ENCODE measurements at places on chromosomes 13 and 19. TPM values are rescaled to one million over a fixed set of nuclear protein-coding genes. Genes with fewer than 3 reads are reported as not detected.

- no peaks in the 10 kb centered on the region for H3K36me3 ChIP-seq
- DNase-seq = no peak
- no peak overlapping the region for H3K27ac ChIP-seq
- no peaks in the 10 kb centered on the region for H3K27me3 ChIP-seq
- no peaks in the 10 kb centered on the region for H3K4me1 ChIP-seq
- H3K4me3 ChIP-seq = no peak overlapping the region
Measured at GRCh38 chr13:58704953-58705352, 1073.4 kb downstream of the PCDH17 start.

- no peak for DNase-seq
- H3K4me1 ChIP-seq = no peaks in the 10 kb centered on the region
- no peak overlapping the region for H3K27ac ChIP-seq
- no peaks in the 10 kb centered on the region for H3K36me3 ChIP-seq
- H3K4me3 ChIP-seq = no peak overlapping the region
- peaks cover 76% of the 10 kb centered on the region for H3K27me3 ChIP-seq
Measured at GRCh38 chr19:41563854-41564514, 12.0 kb upstream of the CEACAM21 start.

Gene ADAMTSL5
- total RNA-seq = 31.7 TPM

DNA sequence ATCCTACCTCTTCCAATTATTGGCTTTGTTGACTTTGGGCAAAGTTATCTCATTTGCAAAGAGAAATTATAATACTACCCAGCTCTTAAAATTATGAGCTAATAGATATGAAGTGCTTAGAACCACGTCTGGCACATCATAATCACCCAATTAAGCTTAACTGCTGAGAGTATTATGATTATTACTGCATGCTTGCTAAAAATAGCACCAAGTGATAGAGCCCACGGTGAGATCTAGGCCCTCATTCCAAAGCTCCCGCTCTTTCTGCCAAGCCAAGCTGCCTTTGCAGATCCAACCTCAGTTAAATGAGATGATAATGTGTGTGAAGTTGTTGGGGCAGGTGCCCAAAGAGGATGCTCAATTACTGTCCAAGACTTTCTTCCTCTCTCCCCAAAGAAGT, 6.5 kb upstream of the EDDM13 start:
- H3K4me3 ChIP-seq = no peak overlapping the region
- H3K36me3 ChIP-seq = peaks cover 4% of the 10 kb centered on the region
- DNase-seq = no peak

Gene ZNF69
- total RNA-seq = 8.3 TPM

DNA sequence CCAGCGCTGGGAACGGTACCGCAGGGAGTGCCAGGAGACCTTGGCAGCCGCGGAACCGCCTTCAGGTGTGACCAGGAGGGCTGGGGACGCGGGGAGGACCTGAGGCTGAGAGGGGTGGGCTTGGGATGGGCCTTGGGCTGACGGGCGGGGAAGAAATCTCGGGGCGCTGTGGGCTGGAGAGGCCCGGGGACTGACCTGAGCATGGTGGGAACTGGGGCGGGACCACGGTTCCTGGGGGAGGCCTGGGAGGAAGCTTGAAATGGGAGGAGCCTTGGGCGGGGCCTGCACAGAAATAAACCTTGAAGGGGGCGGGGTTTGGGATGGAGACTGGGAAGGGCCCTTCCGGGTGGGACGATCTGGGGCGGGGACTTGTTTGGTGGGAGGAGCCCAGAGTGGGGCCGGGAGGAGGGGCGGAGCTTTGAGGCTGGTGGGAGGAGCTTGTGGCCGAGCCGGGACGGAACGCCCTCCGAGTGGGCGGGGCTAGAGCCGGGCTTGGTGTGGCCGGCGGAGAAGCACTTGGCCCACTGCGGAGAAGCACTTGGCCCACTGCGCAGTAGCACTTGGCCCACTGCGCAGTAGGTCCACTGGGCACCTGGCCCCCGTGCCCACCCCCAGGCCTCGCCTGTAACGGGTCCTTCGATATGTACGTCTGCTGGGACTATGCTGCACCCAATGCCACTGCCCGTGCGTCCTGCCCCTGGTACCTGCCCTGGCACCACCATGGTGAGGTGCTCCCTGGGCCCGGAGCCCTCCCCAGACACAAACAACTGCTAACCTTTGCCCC, 2.8 kb downstream of the GIPR start:
- peak; percentile 77 for DNase-seq
- H3K4me3 ChIP-seq = no peak overlapping the region
- H3K27me3 ChIP-seq = peaks cover 9% of the 10 kb centered on the region
- no peaks in the 10 kb centered on the region for H3K36me3 ChIP-seq

DNA sequence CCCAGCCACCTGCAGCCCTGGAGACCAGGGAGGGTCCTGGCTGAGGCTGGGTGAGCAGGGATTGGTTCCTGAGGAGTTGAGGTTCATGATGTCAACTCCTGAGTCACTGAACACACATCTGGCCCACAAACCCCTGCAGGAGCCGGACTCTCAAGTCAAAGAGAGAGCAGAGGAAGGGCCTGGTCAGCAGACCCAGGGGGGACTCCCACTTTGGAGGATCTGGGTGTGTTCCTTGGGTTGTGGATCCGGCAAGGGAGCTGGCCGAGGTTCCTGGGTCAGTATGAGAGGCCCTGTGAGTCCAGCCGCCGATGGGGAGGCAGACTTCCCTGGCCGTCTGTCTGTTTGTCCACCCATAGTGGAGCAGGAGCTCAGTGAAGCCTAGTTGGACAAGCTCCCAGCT, 4.0 kb downstream of the SLC7A10 start:
- peaks cover 23% of the 10 kb centered on the region for H3K27me3 ChIP-seq
- peak; percentile 10 for DNase-seq
- H3K4me1 ChIP-seq = no peaks in the 10 kb centered on the region
- H3K27ac ChIP-seq = no peak overlapping the region

Gene ZNF229
- total RNA-seq = 11.7 TPM

DNA sequence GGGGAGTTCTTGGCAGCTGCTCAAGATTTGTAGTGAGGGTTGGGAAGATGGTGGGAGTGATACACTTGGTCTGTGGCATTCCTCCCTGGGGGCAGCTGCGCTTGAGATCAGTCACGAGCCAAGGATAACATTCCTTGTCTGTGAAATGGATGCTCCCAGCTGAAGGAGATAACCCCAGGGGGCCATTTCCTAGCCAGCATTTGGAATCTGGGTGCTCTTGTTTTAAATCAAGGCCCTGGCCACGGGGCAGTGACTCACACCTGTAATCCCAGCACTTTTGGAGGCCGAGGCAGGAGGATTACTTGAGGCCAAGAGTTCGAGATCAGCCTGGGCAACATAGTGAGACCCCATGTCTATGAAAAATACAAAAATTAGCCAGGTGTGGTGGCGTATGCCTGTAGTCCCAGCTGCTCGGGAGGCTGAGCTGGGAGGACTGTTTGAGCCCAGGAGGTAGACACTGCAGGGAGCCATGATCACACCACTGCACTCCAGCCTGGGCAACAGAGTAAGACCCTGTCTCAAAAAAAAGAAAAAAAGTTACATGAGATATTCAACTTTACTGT, 4.6 kb downstream of the PKN1 start:
- no peak for DNase-seq
- H3K4me3 ChIP-seq = no peak overlapping the region
- no peak overlapping the region for H3K27ac ChIP-seq
- H3K27me3 ChIP-seq = no peaks in the 10 kb centered on the region

Gene GJB2
- total RNA-seq = 0.11 TPM

GRCh38 chr13:50225193-50226155, 210.2 kb downstream of the KCNRG start:
- no peaks in the 10 kb centered on the region for H3K27me3 ChIP-seq
- no peak for DNase-seq
- peaks cover 26% of the 10 kb centered on the region for H3K4me1 ChIP-seq
- H3K36me3 ChIP-seq = no peaks in the 10 kb centered on the region
- no peak overlapping the region for H3K4me3 ChIP-seq
- H3K27ac ChIP-seq = no peak overlapping the region

Gene PRR20C
- not detected for total RNA-seq

Gene NKPD1
- total RNA-seq = 0.25 TPM

- H3K27me3 ChIP-seq = peaks cover 32% of the 10 kb centered on the region
- DNase-seq = no peak
- no peak overlapping the region for H3K4me3 ChIP-seq
- H3K36me3 ChIP-seq = no peaks in the 10 kb centered on the region
- no peak overlapping the region for H3K27ac ChIP-seq
Measured at GRCh38 chr19:39297931-39298634, 1.9 kb downstream of the IFNL1 start.

DNA sequence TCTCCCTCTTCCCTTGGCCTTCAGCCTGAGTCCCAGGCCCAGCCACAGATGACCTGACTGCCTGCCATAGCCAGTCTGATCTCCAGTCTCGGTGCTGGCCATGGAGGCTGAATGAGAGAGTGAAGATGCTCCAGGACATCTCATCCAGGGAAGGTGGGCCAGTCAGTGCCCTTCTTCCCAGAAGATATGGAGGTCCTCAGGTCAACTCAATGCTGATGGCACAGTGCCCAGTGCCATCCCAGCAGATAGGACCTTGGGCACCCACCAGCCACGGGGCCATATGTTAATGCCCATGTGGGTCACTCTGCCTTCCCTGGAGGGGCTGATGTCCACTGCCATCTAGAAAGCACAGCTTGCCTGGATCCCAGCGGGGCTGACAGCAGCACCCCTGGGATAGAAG, 7.2 kb downstream of the VSTM2B start:
- H3K4me3 ChIP-seq = no peak overlapping the region
- no peak overlapping the region for H3K27ac ChIP-seq
- DNase-seq = no peak
- H3K36me3 ChIP-seq = no peaks in the 10 kb centered on the region

DNA sequence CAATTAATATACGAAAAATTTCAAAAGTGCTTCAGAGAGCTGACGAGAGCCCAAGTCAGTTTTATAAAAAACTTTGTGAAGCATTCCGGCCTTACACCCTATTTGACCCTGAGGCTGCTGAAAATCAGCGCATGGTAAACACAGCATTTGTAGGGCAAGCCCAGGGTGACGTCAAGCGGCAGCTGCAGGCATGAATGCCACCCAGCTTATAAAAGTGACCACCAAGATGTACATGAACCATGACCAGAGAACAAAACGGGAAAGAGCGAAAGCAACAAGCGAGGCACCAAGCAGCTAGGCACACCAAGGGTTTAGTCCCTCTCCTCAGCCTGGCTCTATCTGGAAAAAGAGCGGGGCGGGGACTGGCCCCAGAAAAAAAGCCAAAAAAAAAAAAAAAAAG, 6.0 kb downstream of the SIGLEC11 start:
- DNase-seq = no peak
- H3K27me3 ChIP-seq = peaks cover 10% of the 10 kb centered on the region
- no peak overlapping the region for H3K4me3 ChIP-seq
- no peak overlapping the region for H3K27ac ChIP-seq
- H3K4me1 ChIP-seq = no peaks in the 10 kb centered on the region

DNA sequence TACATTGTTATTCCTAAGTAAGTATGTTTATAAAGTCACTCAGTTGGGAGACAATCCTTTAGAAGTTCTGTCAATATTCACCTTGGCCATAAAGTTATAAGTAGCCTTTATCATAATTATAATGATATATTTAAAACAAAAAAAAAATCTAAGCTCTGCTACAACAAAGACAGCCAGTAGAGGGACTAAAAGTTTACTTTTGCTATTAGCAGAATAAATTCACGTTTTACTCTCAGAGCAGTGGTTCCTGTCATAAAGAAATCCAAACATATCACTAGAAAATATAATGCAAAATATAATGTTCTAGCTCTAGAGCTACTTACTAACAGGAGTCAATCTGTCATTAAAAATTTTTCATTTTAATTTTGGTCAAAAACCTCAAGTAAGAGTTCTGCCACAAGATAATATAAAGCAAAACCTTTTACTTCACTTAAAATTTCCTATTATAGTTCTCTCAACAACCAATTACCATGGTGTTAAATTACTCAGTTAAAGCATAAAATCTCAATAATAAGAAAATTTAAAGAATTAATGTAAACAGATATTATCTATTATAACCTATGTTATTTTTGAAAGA, 17.7 kb downstream of the INTS6 start:
- peak; percentile 72 for DNase-seq
- H3K27me3 ChIP-seq = no peaks in the 10 kb centered on the region
- no peak overlapping the region for H3K4me3 ChIP-seq
- H3K36me3 ChIP-seq = peaks cover 3% of the 10 kb centered on the region
- no peak overlapping the region for H3K27ac ChIP-seq

DNA sequence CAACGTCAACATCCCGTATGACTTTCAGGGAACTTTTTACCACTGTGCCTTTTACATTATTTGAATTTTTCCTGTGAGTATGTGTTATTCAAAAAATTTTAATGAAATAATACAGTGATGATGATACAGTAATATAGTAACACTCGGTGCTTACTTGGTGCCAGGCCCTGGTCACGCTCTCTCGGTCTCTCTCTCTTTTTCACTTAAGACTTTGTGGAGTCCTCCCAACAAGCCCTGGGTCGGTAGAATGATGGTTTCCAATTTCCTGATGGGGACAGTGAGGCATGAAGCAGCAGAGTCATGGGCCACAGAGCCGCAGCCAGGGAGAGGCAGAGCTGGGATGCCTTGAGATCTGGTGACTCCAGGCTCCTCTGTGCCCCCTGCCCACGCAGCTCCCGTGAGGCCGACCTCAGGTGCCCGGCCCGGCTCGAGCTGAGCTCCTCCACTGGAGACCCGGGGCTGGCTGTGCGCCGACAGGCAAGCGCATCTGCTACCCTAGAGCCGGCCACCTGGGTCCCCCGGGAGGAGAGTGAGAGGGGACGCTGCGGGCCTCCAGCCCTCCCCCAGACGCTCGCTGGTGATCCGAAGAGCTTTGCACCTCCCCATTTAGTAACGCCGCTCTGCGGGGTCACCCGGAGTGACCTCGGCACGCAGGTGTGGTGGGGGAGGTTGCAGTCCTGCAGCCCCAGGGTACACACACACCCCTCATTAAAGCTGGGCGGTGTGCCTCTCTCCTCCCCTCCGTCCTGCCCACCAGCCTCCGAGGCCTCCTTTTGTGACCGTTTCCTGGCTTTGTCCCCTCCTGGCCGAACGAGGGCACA, 4.4 kb upstream of the SBK3 start:
- no peaks in the 10 kb centered on the region for H3K27me3 ChIP-seq
- H3K36me3 ChIP-seq = no peaks in the 10 kb centered on the region
- peak overlapping the region; percentile 82 for H3K27ac ChIP-seq
- peaks cover 20% of the 10 kb centered on the region for H3K4me1 ChIP-seq

- H3K27ac ChIP-seq = no peak overlapping the region
- 0 out of 2 replicates have a peak, but pooled peaks cover 7% of the 10 kb centered on the region for H3K36me3 ChIP-seq
- no peak for DNase-seq
- no peaks in the 10 kb centered on the region for H3K27me3 ChIP-seq
Measured at GRCh38 chr13:99075268-99076191, 97.7 kb upstream of the DOCK9 start.

DNA sequence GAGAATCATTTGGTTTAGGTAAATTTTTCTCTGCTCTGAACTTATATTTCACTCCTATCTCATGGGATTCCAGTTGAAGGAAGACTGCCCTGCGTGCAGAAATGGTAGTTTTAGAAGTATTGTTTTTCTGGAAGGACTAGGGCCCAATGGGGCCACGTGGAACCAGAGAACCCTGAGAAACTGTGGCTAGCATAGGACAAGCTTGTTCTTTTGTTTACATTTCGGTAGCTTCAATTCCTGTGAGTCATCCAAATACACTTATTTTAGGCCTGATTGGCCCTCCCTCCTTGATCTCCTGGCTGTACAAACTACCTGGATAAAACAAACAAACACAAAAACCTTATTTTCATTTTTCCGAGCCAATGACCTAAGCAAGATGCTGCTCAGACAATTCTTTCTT, 124.0 kb downstream of the ITGBL1 start:
- peaks cover 18% of the 10 kb centered on the region for H3K4me1 ChIP-seq
- peaks cover 13% of the 10 kb centered on the region for H3K36me3 ChIP-seq
- DNase-seq = no peak
- no peak overlapping the region for H3K4me3 ChIP-seq

Gene ERICH4
- total RNA-seq = not detected

GRCh38 chr13:100714478-100714877, 39.9 kb upstream of the TMTC4 start:
- H3K4me3 ChIP-seq = no peak overlapping the region
- DNase-seq = no peak
- H3K27ac ChIP-seq = no peak overlapping the region
- H3K36me3 ChIP-seq = no peaks in the 10 kb centered on the region
- H3K27me3 ChIP-seq = peaks cover 15% of the 10 kb centered on the region
- no peaks in the 10 kb centered on the region for H3K4me1 ChIP-seq

Gene ZNF564
- total RNA-seq = 3.7 TPM
